GM04504 (cell line): ENCODE measurements at places on chromosomes 2 and 18.

DNA sequence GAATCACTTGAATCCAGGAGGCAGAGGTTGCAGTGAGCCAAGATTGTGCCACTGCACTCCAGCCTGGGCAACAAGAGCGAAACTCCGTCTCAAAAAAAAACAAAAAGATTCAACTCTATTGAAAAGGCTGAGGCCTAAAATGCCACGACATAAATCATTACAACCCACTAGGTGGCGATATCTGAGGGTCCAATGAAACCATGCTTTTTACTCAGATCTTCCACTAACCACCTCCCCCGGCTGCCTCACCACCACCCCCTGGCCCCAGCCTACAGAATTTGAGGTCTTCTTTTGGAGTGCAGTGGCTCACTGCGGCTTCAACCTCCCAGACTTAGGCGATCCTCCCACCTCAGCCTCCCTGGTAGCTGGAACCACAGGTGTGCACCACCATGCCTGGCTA is 57.5 kb downstream of the AP1S3 start:
- no peak for DNase-seq

DNA sequence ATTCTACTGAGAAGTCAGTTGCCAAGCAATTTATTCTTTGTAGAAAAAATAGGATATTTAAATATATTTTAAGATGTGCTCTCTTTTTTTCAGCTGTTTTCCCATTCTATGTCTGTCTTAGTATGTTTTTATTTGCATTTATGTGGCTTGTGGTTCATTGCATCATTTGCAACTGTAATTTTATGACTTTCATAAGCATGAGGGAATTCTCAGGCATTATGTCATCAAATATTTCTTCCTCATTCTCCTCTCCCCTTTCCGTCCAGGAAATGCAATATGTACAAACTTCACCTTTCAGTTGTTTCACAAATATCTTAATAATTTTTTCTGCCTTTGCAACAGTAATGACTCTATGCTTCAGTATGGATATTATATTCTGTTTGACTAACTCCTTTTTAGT is 560.2 kb upstream of the LRATD1 start:
- DNase-seq = peak; percentile 4

DNA sequence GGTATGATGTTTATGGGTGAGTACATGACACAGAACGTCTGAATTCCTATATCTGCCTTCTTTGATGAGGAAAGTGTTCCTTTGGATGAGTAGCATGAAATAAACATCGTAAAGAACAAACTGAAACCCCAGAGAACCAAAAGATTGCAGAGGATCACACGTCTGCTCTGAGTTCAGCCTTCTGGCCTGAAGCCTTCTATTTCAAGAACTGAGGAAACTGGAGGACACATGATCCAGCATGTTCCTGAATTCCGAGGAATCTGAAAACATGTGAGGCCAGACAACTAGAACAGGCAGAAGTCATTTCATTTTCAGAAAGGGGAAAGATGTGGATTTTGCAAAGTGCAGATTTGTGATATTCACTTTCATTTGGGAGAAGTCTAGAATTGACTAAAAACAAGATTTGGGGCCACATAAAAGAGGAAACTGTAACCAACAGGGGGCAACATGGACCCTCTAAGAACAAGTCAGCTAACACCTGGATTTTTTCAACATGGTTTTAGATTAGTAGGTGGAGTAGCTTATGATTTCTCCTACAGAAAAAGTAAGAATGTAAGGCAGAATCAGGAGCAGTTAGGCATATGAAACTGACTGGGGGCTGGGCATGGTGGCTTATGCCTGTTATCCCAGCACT is 8.3 kb downstream of the SULT6B1 start:
- DNase-seq = no peak

GRCh38 chr2:204401114-204401513 is 144.2 kb upstream of the PARD3B start:
- DNase-seq = no peak

DNA sequence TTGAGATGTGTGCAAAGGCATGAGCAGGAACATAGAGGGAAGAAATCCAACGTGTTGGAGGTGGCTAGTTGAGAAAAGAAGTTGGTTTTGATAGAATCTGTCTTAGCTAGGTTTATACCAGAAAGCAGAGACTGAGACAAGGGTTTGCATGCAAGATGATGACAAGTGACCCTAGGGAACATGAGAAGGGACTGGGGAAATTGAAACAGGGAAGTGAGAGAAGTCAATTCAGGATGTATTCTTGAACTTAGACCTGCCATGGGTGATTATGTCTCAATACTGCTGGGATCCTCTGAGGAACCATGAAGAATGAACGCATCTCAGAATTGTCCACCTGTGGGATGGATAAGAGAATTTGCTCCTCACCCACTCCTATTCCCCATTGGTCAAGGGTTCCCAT is 20.5 kb downstream of the IL36A start:
- DNase-seq = no peak

DNA sequence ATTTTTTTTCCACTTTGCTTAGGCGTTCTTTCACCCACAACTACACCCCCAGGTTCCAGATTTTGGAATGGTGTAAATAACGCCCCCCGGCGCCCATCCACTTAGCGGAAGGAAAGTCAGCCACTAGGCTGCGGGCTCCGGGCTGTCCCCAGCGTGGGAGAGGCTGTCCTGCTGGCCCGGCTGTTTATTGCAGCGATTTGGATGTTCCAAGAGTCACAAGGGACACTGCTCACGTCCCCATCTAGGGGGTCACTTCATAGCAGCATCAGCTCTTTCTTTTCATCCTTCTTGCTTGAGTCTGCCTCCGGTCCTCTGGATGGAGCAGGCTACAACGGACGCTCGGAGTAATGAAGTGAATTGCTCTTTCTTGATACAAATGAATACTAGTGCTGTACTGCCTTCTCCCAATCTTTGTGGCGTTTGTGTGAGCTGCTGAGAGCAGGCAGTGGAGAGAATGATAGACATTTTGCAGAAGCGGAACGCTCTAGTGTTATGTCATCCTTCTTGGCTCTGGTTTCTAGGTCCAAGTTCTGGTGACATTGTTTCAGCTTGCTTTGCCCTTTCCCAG is 50.7 kb upstream of the PAIP2B start:
- no peak for DNase-seq

DNA sequence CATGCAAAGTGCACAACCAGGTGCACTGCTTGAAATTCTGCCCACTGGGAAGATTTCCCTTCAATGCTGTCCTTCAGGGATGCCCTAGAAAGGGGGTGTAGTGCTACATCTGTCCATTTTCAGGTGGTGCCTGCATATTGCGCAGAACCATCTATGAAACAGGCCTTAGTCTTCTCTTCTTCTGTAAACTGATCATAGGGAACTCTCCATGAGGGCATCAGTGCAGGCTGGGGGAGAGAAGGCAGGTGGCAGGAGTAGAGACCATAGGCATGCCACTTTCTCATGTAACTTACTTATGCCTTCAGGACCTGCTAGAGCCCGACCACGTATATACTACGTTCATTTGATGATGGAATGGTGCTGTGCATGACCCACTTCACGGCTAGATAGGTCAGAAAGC is 912.1 kb downstream of the SLC4A3 start:
- no peak for DNase-seq

DNA sequence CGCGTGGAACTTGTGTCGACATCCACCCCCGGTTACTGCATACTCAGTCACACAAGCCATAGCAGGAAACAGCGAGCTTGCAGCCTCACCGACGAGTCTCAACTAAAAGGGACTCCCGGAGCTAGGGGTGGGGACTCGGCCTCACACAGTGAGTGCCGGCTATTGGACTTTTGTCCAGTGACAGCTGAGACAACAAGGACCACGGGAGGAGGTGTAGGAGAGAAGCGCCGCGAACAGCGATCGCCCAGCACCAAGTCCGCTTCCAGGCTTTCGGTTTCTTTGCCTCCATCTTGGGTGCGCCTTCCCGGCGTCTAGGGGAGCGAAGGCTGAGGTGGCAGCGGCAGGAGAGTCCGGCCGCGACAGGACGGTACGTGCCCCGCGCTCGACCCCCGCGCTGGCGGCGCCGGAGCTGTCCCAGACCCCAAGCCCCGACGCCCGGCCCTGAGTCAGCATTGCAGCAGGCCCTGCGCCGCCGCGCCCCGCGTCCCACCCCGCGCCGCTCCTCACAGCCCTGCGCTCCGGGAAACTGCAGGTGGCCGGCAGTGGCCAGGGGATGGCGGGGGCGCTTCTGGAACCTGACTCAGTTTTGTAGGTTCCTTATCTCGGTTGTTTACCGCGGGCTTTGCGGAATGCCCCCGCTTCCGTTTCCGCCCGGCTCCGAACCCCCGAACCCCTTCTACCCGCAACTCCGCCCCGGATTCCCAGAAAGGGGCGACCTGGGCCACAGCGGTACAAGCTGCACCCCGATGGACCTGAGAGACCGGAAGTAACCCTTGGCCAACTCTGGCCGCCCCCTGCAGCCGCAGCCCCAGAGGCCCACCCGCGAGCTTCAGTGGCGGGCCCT is at the start of gene CFLAR:
Gene CFLAR (plus strand): TSS at position 50 of the 844 bp plus-strand sequence. CDS start 13,702 bp downstream, outside the sequence.
- peak; percentile 62 for DNase-seq

DNA sequence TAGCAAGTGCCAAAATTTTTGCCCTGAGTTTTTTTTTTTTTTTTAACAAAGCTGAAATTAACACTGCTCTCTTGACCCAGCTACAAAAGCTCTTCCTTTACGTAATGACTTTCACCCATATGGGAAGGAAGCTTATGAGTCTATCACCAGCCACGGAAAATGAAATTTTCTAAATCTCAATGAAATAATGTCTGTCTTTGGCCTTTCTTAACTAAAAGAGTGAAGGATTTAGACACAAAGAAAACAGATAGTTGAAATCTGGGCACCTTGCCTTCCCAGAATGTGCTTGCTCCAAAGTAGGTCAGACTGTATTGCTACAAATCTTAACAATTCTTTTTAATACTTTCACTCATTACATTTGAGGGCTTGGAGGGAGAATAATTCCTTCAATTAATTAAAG is 180.8 kb upstream of the MGAT5 start:
- no peak for DNase-seq

DNA sequence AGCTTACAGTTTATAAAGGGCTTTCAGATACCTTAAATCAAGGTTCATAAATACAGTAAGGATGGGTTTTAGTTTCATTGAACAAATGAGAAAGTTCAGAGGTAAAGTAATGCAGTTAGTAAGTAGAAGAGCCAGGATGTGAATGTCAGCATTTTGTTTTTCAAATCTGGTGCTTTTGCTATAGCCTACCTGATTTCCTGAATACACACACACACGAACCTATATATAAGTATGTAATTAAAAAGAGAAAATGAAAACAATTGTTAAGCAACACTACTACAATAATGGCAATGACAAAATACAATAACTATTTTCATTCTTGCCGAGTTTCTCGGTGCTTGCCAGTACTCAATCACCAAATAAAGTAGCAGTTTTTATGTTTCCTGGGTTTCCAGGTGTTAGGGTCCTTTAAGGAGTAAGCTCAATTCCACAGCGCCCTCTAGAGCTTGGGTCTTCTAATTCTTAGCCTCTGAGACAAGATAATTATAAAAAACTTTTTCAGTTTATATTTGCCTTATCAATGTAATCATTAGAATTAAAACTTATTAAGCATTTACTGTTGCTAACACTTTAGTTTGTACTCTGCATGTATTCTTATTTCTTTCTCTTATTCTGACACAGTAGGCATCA is 512.9 kb upstream of the ACVR2A start:
- no peak for DNase-seq

- no peak for DNase-seq
Measured at GRCh38 chr2:190974629-190975361, 39.2 kb downstream of the STAT1 start.

- no peak for DNase-seq
Measured at GRCh38 chr2:120988051-120988699, 252.5 kb downstream of the GLI2 start.

- no peak for DNase-seq
Measured at GRCh38 chr2:207951734-207952470, 73.4 kb downstream of the PLEKHM3 start.

DNA sequence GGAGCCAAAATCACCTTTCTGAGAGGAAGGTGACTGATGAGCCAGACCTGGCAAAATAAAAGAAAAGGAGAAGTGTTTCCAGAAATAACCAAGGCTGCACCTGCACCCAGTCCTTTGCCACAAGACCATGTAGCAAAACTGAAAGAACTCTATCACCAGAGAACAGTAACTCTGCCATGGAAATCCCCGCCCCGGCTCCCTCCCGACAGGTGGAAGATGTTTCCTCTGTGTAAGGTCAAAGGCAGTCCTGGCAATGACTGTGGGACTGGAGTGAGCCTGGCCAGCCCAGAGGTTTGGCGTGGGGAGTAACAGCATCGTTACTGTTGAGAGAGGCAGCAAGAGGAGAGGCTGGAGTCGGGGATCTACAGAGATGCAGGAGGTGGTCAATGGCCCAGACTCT is 42.3 kb downstream of the SPRED2 start:
- DNase-seq = no peak

DNA sequence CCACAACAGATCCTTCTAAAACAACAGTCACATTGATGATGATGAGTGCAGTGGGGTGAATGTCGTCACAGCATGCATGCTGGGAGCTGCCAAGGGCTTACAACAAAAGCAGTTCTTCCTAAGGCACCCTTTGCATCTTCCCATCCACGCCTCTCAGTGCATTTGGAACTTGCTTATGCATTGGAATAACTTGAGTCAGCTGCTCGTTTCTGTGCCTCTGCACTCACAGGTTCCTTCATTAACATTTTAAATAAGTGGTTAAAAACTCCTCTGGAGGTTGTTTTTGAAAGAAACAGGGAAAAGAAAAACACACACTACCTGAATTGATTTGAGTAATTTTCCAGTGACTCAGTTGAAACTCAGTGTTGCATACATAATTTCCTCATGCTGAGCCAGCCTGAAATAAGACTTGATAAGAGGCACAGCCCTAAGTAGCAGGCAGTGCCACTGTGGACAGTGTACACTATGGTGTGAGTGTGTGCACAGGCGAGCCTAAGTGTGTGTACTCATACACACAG is 46.8 kb upstream of the TRIM43B start:
- no peak for DNase-seq

- no peak for DNase-seq
Measured at GRCh38 chr2:2056531-2056930, 274.5 kb downstream of the MYT1L start.

- DNase-seq = no peak
Measured at GRCh38 chr18:62329691-62330454, 4.8 kb downstream of the TNFRSF11A start.

GRCh38 chr2:201930043-201930442 is 103.6 kb upstream of the FZD7 start:
- DNase-seq = no peak

GRCh38 chr2:82494739-82495138 is 1964.3 kb downstream of the SUCLG1 start:
- peak; percentile 2 for DNase-seq

GRCh38 chr2:42796427-42797248 is 4.3 kb upstream of the HAAO start:
- no peak for DNase-seq

DNA sequence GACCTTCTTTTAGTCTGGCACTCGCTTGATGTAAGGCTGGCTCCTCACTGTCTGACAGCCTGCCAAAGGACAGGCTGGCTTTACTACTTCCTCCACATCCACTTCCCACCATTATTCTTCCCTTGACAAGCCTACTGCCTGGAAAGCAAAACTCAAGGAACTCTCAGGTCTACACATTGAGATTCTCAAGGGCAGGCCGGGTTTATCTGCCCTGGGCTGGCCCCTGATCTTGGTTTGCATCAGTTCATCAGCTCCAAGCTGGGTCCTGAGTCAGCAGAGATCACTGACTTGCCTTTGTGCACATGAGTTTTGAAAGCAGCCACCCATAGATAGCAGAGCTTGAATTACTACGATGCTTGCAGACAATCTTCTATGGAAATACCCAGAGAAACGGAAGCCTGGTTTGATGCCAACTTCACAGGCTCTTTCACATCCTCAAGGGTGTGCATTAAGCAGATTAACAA is 53.9 kb downstream of the KCTD18 start:
- DNase-seq = no peak
